ENCODE measurements at places on chromosomes 11 and 22.

GRCh38 chr11:60954421-60954820 is 2.4 kb upstream of the SLC15A3 start:
- no peak for DNase-seq

DNA sequence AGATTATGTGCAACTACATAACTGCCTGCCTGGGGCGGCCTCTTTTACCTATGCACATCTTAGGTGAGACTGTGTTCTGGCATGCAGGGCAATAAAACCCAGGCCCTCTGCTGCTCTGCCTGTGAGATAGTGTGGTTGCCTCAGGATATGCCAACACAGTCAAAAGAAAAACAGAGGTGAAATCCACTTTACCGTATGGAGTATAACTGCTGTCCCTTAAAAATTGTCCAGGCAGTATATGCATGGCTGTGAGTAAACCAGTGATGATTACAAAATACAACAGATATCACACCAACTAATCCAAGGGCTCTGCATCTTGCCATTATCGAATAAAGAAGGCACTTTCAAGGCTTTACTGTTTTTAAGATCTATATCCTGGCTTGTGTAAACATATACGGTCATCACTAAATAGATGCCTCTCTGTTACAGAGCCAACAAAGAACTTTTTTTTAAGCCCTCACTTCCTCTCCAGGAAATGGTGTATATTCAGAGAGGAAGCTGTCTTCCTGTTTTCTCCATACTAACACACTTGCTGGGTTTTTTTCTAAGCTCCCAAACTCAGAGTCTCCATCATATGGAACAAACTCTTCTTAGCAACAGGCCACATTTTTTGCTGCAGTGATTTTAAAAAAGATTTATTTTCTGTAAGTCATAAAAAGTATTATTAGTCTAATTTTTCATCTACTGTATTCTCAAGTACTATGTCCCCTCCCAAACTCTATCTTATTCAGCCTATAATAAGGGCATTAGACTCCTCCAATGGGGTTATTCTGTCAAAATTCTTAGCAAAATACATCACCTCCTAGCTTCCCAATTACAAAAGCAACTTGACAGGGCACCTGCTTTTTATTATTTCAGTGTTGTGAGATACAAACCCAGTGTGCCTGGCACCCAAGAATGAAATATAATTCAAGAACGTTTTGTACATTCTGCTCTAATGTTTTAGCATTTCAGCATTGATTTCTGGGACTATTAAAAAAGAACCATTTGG is 135.2 kb downstream of the MAML2 start:
- DNase-seq = peak; percentile 25

DNA sequence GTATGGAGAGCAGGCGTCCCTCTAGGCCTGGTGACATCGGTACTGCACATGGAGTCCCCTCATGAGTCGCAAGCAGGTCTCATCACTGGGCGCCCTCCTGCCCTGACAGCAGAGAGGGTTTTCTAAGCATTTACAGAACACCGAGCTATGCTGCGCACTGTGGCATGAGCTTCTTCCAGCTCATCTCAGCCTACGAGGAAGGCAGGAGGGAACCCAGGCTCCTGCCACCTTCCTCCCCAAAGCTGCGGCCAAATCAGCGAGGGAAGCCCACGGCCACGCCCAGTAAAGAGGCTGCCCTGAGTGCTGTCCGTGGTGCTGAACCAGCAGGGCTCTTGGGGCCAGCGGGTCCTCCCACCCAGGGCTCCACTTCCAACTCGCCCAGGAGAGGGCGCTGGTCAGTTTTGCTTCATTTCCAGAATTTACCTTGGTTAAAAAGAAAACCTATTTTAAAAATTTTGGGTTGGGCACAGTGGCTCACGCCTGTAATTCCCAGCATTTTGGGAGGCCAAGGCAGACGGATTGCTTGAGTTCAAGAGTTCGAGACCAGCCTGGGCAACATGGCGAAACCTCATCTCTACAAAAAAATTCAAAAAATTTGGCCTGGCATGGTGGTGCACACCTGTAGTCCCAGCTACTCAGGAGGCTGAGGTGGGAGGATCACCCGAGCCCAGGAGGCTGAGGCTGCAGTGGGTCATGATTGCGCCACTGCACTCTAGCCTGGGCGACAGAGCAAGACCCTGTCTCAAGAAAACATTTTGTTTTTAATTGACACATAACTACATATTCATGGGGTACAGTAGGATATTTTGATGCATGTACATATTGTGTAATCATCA is 34.2 kb downstream of the PHF21B start:
- peak; percentile 59 for DNase-seq

- DNase-seq = no peak
These were observed 65.2 kb downstream of the CABIN1 start for GRCh38 chr22:24076091-24076867.

DNA sequence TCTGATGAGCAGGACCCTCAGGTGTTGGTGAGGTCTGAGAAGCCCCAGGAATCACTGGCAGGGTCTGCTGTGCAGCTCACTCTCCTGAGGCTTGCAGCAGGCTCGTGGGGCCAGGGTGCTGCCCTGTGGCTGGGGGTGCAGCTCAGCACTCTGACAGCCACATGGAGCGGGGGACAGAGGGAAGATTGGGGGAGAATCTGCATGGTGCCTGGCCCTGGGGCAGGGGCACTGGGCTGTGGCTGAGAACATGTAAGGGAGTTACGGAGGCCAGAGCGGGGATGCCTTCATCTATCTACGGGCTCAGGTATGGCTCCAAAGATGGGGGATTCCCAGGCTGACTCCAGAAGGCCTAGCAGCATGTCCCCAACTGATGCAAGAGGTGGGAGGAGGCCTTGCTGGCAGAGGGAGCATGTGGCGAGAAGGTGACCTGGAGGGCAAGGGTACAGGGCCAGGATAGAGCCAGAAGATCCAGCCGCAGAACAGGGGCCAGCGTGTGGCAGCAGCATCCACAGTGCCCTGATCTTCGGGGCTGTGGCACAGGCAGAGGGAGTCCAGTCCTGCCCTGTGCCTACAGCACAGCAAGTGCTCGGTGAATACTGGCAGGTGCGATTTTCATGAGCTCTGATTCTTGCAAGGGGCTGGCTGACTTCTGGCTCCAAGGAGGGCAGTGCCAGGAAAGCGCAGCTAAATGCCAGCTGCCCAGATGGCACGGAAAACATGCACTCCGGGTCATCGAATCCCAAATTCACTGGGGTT is 184.7 kb downstream of the CTTN start:
- DNase-seq = no peak

- DNase-seq = no peak
These were observed at the start of gene BATF2 for GRCh38 chr11:64996710-64997380. TSS of gene BATF2 (minus strand) at chr11:64996971. CDS start at chr11:64996914, 57 bp downstream.

DNA sequence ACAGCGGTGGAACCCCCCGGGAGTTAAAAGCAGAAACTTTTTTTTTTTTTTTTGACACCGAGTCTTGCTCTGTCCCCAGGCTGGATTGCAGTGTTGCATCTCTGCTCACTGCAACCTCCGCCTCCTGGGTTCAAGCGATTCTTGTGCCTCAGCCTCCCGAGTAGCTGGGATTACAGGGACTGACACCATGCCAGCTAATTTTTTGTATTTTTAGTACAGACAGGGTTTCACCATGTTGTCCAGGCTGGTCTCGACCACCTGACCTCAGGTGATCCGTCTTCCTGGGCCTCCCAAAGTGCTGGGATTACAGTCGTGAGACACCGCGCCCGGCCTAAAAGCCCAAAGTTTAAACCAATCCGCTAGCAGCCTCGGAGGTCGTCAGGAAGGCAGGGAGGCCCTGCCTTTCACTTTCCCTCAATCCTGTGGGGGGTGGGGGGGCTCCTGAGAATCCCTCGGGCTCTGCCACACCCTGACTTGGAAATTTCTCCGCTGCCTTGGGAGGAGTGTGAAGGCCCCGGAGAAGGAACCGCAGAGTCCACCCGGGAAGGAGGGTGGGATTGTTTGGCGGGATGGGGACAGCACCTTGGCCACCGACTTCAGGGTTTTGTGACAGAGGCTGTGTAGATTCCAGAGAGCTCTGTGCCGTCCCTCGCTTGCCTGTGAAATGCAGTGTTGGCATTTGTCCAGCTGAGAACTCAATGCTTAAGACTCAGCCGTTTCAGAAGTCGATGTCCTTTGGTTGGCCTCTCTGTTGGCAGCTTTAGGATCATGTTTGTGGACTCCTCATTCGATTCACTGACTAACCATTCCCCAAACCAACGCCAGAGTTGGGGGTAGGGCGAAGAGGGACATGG is 1.0 kb downstream of the ARHGAP8 start:
- DNase-seq = no peak
